Thyroid gland (tissue), 4 donors: ENCODE measurements at places on chromosomes 2 and 18. TPM values are rescaled to one million over a fixed set of nuclear protein-coding genes. Genes with fewer than 3 reads are reported as not detected.

DNA sequence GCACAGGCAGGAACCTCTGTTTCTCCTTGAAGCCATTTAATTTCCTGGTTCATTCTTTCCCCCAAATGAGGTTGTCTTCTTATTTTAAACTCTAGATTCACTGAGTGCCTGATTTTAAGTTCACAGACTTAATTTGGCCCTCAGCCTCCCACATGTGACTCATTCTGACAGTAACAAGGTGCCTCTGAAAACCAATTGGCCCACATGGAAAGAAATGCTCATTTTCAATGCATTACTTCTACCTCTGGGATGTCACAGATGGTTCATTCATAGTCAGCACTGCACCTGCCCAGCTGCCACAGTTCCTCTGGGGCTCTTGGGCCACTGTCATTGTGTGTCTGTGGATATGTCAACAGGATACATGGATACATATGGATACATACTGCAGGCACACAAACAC lies 140.4 kb upstream of the CAPN13 start:
- H3K36me3 ChIP-seq: no peaks in the 10 kb centered on the region
- H3K27me3 ChIP-seq: no peaks in the 10 kb centered on the region
- no peak for DNase-seq

The AQP12A gene
- not detected for total RNA-seq

DNA sequence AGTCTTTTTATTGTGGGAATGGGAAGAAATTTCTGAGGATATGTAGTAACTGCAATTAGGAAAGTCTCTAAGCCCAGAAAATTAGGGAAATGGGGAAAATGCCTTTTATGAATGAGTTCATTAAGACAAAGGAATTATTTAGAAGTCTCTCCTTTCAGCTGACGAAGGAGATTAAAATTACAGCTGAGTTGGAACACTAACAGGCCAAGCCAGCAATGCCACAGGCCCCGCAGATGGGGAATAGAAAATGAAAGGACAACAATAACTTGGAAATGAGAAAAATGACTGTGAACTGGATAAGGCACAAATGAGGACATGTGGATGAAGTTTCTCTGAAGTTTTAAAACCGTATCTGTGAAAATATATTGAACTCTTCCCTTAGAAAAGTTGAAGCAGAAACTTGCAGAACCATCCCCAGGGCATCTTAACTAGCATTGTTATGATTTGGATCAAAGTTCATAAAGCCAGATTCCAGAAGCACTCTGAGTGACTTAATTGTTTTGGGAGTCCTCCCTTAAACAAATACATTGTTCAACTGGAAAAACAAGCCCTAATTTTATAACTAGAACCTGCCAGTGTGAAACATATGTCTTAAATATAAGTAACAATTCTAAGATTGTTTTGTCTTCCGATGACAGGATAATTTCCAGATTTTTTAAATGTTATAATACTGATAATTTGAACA lies 51.3 kb downstream of the C2orf76 start:
- no peaks in the 10 kb centered on the region for H3K27me3 ChIP-seq
- no peak overlapping the region for H3K27ac ChIP-seq
- no peak for DNase-seq

GRCh38 chr2:134282629-134283400 lies 28.9 kb downstream of the MGAT5 start:
- H3K27me3 ChIP-seq: no peaks in the 10 kb centered on the region
- DNase-seq: no peak
- no peak overlapping the region for H3K4me3 ChIP-seq

The ZNF385B gene
- total RNA-seq: 1.3 TPM

DNA sequence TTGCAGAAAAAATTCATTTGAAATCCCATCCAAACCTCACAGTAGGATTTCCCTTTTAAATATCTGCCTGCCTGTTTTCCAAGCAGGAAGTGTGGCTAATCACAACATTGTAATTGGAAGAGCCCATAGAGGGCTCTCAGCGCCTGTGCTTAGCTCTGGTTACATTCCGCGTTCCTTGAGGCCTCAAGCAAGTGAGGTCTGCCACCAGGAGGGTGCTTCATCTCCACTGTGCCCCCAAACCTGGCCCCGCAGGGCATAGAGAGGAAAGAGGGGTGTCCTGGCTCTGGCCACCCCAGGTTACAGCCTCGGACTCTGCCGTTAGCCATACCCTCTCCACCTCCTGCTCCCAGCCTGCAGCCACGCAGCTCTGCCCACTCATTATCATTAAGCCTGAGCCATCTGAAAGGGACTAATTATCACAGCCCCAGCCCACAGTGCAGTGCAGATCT lies 214.8 kb downstream of the SP3 start:
- peaks cover 8% of the 10 kb centered on the region for H3K4me1 ChIP-seq
- no peaks in the 10 kb centered on the region for H3K36me3 ChIP-seq
- H3K27me3 ChIP-seq: no peaks in the 10 kb centered on the region
- DNase-seq: peak; percentile 51
- H3K4me3 ChIP-seq: no peak overlapping the region

- no peak for DNase-seq
- no peaks in the 10 kb centered on the region for H3K27me3 ChIP-seq
- H3K4me3 ChIP-seq: no peak overlapping the region
- no peaks in the 10 kb centered on the region for H3K4me1 ChIP-seq
Measured at GRCh38 chr18:54775686-54776085, 52.6 kb upstream of the RAB27B start.

- H3K36me3 ChIP-seq: no peaks in the 10 kb centered on the region
- no peak for DNase-seq
- no peak overlapping the region for H3K4me3 ChIP-seq
Measured at GRCh38 chr2:119574864-119575263, 30.6 kb downstream of the CFAP221 start.

GRCh38 chr18:69364930-69365329 lies 35.8 kb upstream of the DOK6 start:
- no peak overlapping the region for H3K27ac ChIP-seq
- DNase-seq: no peak
- no peaks in the 10 kb centered on the region for H3K4me1 ChIP-seq
- H3K36me3 ChIP-seq: no peaks in the 10 kb centered on the region
- no peaks in the 10 kb centered on the region for H3K27me3 ChIP-seq
- H3K4me3 ChIP-seq: no peak overlapping the region

DNA sequence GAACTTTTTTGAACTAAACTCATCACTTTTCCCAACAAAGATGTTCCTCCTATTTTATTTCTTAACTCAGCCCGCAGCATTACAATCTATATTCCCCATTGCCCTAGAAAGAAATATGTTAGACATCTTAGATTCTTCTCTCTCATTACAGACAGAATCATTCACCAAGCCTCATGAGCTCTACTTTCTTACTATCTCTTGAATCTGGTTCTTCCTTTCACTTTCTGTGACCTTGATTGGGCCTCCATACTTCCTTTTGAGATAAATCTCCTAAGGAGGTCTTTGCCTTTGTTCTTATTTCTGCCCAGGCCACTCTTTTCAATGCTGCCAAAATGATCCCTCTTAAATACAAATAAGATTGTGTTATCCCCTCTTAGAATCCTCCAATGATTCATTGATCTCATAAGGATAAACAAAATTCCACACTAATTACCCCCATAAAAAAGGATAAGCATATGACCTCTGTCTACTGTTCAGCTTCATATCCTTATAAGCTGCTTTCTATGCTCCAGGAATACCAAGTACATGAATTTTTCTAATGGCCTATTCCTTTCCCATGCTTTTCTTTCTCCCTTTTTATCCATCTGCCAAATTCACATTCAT lies 400.0 kb downstream of the ARHGAP15 start:
- DNase-seq: no peak
- no peaks in the 10 kb centered on the region for H3K36me3 ChIP-seq
- H3K4me3 ChIP-seq: no peak overlapping the region
- H3K27ac ChIP-seq: no peak overlapping the region

- no peak overlapping the region for H3K4me3 ChIP-seq
- no peaks in the 10 kb centered on the region for H3K36me3 ChIP-seq
- no peaks in the 10 kb centered on the region for H3K4me1 ChIP-seq
- H3K27ac ChIP-seq: no peak overlapping the region
Measured at GRCh38 chr2:3789256-3789655, 85.9 kb downstream of the DCDC2C start.

DNA sequence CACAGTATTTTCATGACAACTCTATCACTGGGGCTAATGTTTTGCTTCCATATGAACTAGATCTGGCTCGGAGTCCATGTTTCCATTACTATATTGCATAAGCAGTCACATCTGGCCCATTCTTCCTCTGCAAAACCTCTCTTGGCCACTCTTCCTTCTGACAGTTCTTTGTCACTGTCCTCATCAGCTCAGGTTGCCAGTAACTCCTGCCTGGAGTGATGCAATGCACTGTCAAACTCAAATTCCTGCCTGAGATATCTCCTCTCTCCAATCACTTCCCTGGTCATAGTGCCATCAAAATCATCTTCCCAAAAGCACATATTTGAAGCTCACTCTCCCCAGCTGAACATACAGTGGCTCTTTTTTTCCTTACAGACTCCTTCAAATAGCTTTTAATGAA lies 66.1 kb downstream of the COLEC12 start:
- no peak for DNase-seq
- H3K36me3 ChIP-seq: no peaks in the 10 kb centered on the region
- no peak overlapping the region for H3K27ac ChIP-seq
- H3K4me3 ChIP-seq: no peak overlapping the region

DNA sequence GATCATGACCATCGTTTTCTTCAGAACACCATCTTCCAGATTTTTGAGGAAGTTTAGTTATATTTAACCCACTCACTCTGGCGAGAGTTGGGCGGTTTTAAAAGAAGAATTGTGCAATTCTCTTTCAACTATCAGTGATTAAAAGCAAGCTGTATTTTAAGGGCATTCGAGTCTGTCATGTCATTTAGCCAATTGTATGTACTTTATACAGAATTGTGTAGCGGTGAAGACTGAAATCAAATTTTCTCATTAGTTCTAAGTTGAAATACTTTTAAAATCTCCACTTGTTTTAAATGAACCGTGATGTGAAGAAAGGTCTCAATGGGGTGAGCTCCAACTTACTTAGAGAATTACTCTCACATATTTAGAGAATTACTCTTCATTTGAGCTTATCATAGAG lies 214.6 kb upstream of the DTNA start:
- no peak overlapping the region for H3K27ac ChIP-seq
- no peak overlapping the region for H3K4me3 ChIP-seq
- no peaks in the 10 kb centered on the region for H3K4me1 ChIP-seq

- no peaks in the 10 kb centered on the region for H3K36me3 ChIP-seq
- H3K27ac ChIP-seq: no peak overlapping the region
- H3K4me3 ChIP-seq: no peak overlapping the region
- DNase-seq: peak; percentile 29
- no peaks in the 10 kb centered on the region for H3K27me3 ChIP-seq
Measured at GRCh38 chr2:25700221-25700660, 26.9 kb upstream of the DTNB start.

- peak overlapping the region; percentile 78 for H3K4me3 ChIP-seq
- no peaks in the 10 kb centered on the region for H3K27me3 ChIP-seq
Measured at GRCh38 chr2:226835420-226835795, 446 bp upstream of the RHBDD1 start.

The EN1 gene
- total RNA-seq: not detected

- H3K27ac ChIP-seq: no peak overlapping the region
- DNase-seq: no peak
- no peaks in the 10 kb centered on the region for H3K27me3 ChIP-seq
- H3K36me3 ChIP-seq: peaks cover 22% of the 10 kb centered on the region
- H3K4me1 ChIP-seq: no peaks in the 10 kb centered on the region
Measured at GRCh38 chr2:230473378-230473777, 57.4 kb downstream of the SP100 start.
